ENCODE measurements at places on chromosomes 2 and 18.
A peak's percentile ranks its signal among the peaks of the same experiment; 100 is the strongest.

DNA sequence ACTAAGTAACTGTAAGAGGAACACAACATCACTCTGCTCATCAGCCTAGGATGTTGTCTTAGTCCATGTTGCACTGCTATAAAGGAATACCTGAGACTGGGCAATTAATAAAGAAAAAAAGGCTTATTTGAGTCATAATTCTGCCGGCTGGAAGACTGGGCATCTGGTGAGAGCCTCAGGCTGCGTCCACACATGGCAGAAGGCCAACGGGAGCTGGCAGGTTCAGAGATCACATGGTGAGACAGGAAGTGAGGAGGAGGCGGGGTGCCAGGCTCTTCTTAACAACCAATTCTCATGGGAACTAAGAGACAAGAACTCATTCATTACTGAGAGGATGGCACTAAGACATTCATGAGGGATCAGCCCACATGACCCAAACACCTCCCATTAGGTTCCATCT lies 46.8 kb downstream of the EPG5 start:
- DNase-seq = no peak

- peak; percentile 44 for DNase-seq
Measured at GRCh38 chr2:27307545-27308358, 493 bp downstream of the UCN start.

DNA sequence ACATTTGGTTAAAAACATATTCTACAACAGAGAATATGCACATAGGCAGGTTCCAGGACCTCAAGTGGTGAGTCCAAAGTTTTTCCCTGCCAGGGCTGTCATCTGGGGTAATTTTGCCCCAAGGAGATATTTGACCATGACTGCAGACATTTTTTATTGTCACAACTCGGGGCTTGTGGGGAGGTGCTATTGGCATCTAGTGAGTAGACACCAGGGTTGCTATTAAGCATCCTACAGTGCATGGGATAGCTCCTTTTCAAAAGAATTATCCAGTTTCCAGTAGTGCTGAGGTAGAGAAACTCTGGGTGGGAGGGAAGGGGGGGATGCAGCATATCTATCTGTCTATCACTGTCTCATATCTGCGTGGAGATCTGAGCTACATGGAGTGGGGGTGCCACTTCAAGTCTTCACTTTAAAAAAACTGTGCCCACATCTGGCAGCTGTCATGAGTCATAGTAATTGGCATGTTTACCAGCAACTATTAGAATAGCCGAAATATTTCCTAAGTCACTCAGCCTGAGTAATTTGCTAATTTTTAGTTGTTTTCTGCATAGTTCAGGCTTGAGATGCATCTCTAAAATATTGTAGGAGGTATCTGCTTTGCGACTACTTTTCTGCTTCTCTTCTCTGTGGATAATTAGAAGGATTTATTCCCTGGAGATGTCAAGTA lies 254.0 kb upstream of the RBMS1 start:
- DNase-seq = no peak

GRCh38 chr18:79459946-79460480 lies 64.3 kb downstream of the NFATC1 start:
- DNase-seq = no peak

DNA sequence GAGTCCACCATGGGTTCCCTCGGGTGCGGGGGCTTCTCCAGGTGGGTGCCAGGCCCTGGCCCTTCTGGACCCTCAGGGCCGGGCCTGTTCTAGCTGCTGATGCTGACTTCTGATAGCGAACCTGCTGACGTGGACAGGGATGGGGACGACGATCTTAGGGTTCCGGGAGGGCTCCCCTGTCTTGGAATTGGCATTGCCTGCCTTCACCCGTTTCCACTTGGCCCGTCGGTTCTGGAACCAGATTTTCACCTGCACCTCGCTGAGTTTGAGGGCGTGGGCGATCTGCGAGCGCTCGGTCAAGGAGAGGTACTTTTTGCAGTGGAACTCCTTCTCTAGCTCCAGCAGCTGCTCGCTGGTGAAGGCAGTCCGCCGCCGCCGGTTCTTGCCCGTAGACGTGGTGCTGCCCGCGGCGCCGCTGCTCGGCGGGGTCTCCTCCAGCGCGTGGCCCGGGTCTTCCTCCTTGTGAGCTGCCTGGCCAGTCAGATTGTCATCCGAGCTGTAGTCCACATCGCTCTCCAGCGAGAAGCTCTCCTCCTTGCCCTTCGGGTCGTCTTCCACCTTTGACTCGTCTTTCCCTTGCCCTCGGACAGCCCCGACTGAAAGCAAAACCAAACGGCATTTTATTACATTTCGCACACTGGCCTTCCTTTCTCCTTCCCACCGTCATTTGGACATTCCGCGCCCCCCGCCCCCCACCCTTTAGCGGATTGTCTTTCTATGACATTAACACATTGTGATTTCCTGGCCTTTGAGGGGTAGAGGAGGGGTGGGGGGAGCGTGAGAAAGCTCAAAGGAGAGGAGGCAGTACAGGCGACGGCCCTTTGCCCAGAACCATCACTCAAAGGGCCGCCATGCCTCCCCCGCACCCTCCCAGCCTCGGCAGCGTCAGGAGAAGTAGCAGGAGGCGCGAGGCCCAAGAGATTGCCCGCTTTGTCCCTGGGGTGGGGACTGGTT lies 2.1 kb downstream of the GBX2 start:
- peak; percentile 47 for DNase-seq

DNA sequence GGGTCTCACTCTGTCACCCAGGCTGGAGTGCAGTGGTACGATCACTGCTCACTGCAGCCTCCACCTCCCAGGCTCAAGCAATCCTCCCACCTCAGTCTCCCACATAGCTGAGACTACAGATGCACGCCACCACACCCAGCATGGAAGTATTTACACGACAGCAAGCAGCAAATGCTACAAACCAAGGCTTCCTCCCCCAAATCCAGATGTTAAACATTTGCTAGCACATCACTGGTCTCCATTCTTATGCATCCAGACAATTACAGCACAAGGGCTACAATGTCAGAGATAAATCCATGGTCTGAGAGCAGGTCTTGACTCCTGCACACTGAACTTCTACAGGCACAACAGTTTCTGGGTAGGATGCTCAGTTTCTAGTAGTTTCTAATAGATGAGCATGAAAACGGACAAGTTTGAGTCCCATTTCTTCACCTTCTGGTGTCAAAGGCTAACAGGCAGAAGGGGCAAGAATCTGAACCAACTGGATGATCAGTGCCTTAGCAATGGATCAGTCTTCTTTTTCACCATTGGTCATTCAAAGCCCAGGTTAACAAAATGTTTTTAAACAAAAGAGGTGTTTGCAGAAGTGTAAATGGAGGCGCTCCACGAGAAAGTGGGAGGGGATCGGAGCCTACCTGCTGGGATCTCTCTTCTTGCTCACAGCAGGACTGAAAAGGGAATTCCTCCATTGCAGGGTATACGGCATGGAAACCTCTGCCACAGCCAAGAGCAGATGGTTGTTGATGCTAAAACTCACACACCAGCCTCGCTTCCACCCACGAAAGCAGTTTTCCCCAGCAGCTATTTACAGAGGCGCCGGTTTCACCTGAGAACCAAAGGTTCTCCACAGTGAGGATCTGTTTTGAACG lies 135.0 kb upstream of the ARL4C start:
- DNase-seq = peak; percentile 42

GRCh38 chr2:73214120-73215035 lies at the start of gene SMYD5:
Gene SMYD5, plus strand, starts transcription at chr2:73214245. Its CDS starts 22 bp downstream, at chr2:73214267.
- peak; percentile 91 for DNase-seq

- peak; percentile 89 for DNase-seq
Measured at GRCh38 chr2:196136151-196136550, 35.2 kb downstream of the STK17B start.

- DNase-seq = no peak
Measured at GRCh38 chr2:239355724-239356123, 45.1 kb downstream of the HDAC4 start.

DNA sequence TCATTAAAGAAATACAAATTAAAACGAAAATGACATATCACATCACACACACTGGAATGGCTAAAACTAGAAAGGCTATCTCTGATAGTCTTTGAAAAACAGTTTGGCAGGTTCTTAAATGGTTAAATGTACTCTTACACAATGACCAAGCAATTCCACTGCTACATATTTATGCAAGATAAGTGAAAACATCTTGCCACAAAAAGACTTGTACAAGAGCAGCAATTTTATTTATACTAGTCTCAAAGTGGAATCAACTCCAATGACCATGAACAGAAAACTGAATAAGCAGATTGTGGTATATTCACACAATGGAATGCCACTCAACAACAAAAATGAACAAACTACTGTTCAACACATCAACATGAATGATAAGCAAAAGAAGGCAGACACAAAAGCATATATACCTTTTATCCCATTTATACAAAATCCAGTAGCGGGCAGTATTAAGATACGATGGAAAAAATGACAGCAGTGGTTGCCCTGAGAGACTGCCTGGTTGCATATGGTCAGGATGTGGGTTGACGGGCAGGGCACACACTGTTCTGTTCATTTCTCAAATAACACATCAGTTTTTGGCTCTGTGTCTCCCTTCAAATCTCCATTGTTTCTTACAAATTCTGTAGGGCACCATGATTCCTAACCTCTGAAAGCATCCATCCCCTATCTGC lies 25.4 kb downstream of the SP100 start:
- no peak for DNase-seq

DNA sequence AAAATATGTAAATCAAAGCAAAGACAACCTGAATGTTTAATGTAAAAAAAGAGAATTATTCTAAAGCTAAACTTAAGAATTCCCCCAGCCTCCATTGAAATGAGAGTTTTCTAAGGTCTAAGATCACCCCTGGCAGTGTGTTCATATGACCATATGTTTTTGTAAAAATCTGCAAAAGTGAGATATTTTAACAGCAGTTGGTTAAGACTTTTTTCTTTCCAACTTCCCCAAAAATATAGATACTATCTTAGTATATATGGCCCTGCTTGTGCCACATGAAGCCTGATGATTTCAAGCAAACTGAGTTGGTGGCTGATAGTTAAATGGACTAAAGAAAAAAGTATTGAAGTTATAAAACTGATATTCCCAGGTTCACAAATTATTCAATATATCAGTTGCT lies 35.4 kb downstream of the ZNF804A start:
- DNase-seq = no peak

DNA sequence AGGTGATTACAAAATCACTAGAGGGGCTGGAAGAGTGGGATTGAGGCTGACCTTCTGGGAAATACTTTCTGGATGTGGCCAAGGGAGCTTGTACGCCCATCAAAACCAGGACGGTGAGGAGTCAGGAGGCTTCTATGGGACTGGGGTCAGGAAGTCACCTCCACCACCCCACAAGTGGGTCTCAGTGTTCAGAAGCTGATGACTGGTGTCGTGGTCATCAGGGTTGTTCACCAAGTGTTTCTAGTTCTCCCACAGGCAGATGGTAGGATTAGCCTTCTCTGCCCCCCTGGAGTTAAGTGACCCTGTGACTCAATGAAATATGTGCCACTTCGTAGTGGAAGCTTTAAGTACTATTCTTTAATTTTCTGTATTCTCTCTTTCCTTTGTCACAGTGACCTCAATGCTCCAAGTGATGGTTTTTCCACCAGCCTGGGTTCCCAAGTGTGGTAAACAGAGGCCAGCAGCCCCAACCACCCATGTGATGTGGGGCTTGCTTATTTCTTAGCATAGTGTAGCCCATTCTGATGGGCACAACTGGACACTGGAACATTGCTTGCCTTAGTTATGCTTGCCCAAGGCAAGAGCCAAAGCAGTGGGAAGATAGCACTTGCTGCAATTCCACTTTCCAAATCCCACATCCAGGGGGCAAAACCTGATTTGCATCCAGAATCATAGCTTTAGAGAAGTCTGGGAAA lies 258.8 kb downstream of the CYP26B1 start:
- DNase-seq = no peak

GRCh38 chr2:233349005-233349998 lies 5.0 kb upstream of the DGKD start:
- no peak for DNase-seq

Data from mesendoderm (in vitro differentiated cells).